ENCODE measurements at places on chromosomes 2 and 18.
A peak's percentile ranks its signal among the peaks of the same experiment; 100 is the strongest.

GRCh38 chr2:106843001-106843909 lies 42.7 kb downstream of the ST6GAL2 start:
- no peak for DNase-seq

GRCh38 chr2:232058063-232058877 lies 96.8 kb downstream of the DIS3L2 start:
- no peak for DNase-seq

DNA sequence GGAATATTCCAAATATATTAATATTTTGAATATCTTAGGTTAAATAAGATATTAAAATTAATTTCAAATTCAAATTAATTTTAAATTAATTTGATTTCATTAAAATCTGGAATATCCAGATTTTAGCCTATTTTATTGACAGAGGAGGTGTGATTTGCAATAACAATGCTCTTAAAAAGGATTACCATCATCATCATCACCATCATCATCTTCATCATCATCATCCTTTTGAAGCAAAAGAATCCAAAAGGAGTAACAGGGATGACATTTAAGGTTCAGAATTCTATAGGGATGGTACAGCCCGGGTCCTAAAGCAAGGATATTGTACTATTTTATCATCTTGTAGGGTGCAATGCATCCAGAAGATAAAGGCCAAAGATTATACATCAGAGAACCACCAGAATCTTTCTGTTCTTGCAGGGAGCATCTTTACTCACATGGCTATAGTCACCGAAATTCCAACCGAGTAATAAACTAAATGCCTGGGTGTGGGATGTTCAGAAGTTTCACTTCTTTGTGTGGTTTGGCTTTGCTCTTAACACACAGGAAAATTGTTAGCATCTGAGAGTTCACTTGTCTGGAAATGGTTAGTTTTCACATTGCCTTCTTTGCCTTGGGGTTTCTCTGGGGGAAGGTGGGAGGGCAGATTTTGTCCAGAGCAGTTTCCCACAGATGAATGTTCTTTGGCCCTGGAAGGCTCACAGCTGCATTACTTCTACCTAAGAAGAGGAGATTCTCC lies 99.1 kb upstream of the ITGA6 start:
- no peak for DNase-seq

DNA sequence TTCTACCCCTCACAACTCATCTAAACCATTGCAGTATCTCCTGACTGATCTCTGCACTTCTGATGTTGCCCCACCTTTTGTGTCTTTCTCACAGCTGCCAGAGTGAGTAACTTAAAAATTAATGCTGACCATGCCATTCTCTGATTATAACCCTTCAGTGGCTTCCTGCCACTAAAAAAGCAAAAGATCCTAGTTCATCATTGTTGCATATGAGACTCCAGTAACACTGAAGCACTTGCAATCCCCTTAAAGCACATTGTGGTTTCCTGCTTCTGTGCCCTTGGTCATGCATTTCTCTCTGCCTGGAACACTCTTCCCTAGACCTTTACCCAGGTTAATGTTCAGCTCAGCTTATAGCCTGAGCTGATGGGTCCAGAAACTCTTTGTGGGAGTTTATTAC lies 95.1 kb upstream of the WDSUB1 start:
- DNase-seq = no peak

GRCh38 chr2:231926180-231926741 lies at the start of gene NPPC:
Gene NPPC (minus strand): TSS chr2:231926396. CDS start chr2:231926249, 147 bp downstream.
- DNase-seq = peak; percentile 77

- no peak for DNase-seq
Measured at GRCh38 chr2:231761735-231762134, 19.3 kb downstream of the PDE6D start.

- no peak for DNase-seq
Measured at GRCh38 chr2:212465456-212465855, 73.1 kb downstream of the ERBB4 start.

GRCh38 chr2:111042261-111042660 lies 78.5 kb upstream of the BCL2L11 start:
- DNase-seq = no peak

DNA sequence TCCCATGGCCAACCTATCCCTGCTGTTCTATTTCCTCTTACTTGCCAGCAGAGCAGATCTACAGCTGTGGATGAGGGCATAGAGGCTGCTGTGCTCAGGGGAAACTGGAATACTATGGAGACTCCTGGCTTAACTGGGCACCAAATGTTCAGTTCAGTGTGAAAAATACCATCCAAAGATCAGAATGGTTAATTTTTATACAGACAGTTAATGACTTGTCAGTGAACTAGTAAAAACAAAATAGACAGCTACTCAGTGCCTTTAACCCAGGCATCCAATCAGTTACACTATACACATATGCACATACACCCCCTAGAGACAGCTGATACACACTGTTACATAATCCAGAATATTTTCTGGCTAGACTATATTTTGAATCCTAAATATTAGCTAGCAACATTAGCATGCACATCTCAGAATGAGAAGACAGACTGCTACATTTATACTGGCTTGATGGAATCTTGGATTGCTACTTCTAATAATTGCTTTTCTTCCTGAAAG lies 59.1 kb upstream of the WIPF1 start:
- DNase-seq = no peak

- DNase-seq = no peak
Measured at GRCh38 chr2:135281379-135281778, 229.3 kb downstream of the RAB3GAP1 start.

- DNase-seq = no peak
Measured at GRCh38 chr2:80519699-80520291, 215.2 kb upstream of the LRRTM1 start.

GRCh38 chr2:157093666-157094065 lies 163.8 kb upstream of the GALNT5 start:
- no peak for DNase-seq

DNA sequence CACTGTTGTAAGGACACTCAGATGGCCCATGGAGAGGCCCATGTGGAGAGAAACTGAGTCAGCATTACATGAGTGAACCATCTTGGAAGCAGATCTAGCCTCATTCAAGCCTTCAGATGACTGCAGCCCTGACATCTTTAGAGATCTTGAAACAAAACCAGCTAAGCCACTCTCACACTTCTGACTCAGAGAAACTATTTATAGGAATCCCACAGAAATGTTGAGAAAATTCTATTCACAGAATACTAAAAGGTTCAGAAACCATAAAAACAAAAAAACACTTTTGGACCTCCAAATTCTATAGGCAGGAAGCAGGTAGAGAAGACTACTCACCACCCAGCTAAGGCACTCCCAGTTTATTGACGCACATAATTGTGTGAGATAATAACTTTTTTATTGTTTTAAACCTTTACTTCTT lies 8.7 kb downstream of the TMEM169 start:
- DNase-seq = no peak

DNA sequence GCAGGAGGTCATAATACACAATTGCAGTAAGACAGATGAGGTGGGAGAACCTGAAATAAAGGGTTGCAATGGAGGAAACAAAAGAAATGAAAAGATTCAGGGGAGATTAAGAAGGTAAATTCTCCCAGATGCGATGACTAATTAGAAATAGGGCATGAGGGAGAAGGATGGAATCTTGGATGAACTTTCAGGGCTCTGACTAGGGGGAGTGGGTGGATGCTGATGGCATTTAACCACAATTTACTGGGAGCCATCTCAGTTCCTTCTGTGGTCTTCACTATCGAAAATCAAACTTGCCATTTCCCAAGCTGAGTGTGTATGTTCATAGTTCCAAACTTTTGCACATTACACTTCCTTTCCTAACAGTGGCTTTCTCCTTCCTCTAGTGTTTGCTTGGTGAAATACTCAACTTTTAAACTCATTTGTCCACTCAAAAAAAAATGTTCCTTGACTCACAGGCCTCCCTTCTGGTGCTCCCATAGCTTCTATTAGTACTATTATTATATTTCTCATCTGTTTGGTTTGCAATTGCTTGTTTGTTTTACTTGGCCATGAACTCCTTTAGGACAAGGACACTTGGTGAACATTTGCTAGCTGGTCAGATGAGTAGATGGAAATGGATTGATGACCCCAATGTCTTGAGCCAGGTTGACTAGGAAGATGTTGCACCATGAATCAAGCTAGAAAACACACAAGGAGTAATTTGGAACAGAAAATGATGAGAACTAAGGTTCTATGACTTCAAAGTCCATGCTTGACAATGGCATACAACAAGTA lies 178.5 kb downstream of the DIS3L2 start:
- DNase-seq = no peak

DNA sequence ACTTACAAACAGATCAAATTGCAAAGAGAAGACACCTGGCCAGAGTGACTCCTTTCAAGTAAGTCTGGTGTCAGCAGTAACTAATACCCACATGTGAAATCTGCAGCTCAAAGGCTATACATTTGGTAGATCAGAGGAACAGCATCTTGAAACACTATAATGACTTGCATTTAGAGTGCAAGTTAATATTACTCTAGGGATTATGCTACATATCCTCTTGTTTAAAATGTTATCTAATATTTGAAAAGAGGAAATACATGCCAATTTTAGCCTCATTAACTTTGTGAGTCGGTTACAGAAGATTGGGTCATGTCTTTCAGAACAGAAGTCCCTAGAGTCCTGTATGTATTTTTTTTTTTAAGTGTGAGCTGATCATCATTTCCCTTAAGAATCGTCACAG lies 15.2 kb downstream of the LANCL1 start:
- no peak for DNase-seq

- no peak for DNase-seq
Measured at GRCh38 chr2:218872645-218873358, 7.8 kb upstream of the WNT10A start.

DNA sequence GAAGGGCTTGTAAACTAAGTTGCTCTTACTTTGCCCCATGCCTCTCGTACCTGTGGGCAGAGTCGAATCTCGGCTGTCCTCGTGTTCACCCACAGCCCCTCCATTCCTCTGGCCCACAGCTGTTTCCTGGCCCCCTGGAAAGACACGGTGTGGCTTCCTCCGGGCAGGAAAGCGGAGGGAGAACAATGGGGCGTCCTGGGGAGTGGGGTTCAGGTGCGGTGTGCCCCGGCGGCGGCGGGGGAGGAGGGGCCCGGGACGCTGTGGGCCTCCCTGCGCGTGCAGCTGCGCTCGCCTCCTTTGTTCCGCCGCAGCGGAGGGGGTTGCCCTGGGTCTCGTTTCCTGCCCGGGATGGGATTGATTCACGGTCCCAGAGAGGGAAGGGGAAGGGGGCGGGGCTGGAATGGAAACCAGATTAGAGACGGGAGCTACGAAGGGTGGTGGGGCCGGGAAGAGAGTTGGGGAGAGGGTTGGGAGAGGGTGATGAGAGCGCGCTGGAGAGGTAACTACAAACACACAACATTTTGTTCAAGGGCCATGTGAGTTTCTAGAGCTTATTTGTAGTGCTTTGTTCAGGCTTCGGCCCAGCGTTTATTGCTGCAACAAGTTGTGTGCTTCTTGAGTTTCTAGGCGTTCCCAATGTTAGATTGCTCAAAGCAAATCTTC lies 796 bp downstream of the MYO1B start:
- peak; percentile 73 for DNase-seq

- no peak for DNase-seq
Measured at GRCh38 chr2:138452324-138452723, 49.2 kb upstream of the SPOPL start.

- peak; percentile 83 for DNase-seq
Measured at GRCh38 chr2:164009756-164010337, 274.0 kb upstream of the FIGN start.

DNA sequence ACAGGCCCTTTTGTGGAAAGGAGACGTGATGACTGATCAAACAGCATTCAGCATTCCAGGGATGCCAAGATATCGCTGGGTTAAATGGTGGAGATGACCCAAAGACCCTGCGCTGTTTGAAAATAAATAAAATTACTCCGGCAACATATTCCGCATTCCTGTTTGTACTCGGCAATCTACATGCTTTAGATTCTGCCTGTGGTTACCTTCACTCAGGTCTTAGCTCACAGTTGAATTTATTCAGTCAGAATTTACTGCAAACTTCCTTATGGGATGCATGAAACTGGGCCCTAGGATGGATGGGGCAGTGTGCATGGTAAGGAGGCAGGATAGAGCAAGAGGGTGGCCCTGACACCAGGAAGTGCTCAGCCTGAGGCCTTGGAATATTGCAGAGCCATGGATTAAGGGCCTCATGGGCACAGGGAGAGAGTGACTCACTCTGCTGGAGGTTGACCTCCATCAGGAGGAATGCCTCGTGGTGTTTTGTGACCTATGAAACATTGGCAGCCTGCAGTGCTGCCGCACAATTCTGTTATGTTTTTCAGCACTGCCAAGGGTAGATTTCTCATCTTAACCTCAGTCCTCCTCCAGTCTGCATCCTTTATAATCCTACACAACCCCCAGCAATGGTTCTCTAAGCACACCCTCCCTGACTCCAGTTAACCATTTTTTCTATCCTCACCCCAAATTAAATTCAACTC lies 321.4 kb downstream of the IRS1 start:
- DNase-seq = no peak

DNA sequence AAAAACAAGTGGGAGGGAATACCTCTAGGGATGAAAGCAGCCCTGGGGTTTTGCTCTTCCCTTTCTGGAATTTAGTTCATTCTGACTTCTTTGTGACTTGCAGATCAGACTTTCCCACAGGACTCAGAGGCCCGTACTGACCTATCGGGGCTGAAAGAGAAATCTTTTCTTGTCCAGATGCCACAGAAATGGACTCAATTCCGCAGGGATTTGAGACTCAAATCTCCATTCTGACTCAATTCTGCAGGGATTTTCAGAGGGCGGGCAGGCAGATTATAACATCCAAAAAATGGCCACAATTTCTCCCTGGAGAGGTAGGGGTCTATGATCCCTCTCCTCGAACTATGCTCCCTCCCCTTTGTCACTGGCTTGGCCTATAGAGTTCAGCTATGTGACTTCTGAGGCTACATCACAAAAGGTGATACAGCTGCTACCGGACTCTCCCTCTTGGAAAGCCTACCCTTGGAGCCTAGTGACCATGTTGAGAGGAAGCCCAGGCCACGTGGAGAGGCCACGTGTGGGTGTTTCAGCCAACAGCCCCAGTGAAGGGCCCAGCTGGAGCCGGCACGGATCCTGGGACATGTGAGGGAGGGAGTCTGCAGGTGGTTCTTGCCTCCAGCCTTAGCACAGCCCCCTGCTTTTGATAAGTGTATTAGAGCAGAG lies 4.8 kb upstream of the EFHD1 start:
- no peak for DNase-seq

- no peak for DNase-seq
Measured at GRCh38 chr2:16227811-16228462, 287.6 kb downstream of the MYCN start.

GRCh38 chr2:120394764-120395163 lies 48.8 kb downstream of the INHBB start:
- no peak for DNase-seq

- DNase-seq = no peak
Measured at GRCh38 chr18:8779251-8779650, 73.9 kb downstream of the MTCL1 start.

GRCh38 chr2:143259368-143259958 lies 130.2 kb downstream of the ARHGAP15 start:
- DNase-seq = peak; percentile 62

Measured in NCI-H2081 (cell line).